ENCODE measurements at places on chromosomes 13 and 19.

DNA sequence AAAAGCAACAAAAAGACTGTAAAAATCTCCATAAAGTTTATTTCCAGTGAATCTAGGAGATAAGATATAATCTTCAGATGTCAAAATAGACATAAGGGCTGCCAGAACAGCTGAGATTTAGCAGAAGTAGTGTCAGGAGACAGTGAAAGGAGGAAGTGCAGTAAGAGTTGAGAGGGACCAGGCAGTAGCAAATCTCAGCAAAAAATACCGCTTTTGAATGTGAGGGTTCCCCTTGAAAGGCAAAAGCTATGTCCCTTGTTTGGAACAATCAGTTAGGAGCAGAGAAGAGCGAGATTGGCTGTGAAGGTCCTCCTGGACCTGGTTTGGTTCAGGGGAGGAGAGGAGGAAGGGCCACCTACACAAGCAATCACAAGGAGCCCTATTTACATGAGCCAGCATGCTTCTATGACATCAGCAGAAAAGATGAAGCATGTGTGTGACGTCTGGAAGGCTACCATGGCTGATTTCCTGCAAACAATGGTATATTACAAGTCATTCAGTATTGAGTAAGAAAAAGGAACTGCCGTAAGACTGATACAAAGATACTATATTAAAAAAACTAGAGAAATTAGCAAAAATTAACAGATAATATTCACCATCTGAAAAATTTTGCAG, 98.9 kb upstream of the SIAH3 start:
- DNase-seq, result peak; percentile 17

GRCh38 chr13:39881887-39882286, 226.4 kb downstream of the COG6 start:
- DNase-seq, result peak; percentile 30

DNA sequence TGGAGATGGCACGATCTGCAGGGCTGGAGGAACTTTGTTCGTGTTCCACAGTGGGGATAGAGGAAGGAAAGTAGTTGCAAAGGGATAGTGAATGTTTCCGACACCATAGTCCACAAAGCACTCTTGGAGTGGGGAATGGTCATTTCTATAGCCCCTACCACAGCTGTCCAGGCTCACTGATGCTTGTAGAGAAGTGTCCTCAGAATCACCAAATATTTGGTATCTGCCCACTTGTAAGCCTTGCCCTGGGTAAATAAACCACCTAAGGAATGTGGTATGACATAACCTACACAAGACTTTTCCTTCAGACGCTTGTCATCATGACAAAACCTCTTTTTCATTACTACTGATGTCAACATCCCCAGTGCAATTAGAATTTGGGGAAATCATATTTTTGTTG, 686.5 kb upstream of the ARGLU1 start:
- DNase-seq, result no peak

- DNase-seq, result peak; percentile 87
These were observed 5.8 kb downstream of the KLF2 start for GRCh38 chr19:16330368-16330801.

GRCh38 chr19:7292950-7293761, 1.1 kb downstream of the INSR start:
- no peak for DNase-seq

GRCh38 chr19:39830847-39831246, 3.1 kb downstream of the DYRK1B start:
- no peak for DNase-seq
